ENCODE measurements at places on chromosomes 6 and 20.

GRCh38 chr20:50916257-50916656, 15.0 kb downstream of the ADNP start:
- no peak for DNase-seq

DNA sequence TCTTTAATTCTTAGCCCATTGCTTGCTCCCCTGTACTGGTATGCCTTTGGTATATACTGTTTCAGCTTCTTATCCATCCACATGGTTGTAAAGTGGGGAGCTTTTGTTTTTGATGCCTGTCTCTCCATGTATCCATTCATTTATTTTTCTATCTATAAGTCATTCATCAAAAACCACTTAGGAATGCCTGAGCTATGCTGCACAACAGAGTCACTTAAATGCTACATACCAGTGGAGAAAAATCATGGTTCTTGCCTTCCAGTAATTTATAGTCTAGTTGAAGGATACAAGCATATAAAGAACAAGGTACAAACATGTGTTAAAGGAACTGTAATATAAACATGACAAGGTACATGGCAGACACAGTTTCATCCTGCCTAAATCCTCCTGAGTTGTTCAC, 347.3 kb downstream of the NRN1 start:
- no peak for DNase-seq

DNA sequence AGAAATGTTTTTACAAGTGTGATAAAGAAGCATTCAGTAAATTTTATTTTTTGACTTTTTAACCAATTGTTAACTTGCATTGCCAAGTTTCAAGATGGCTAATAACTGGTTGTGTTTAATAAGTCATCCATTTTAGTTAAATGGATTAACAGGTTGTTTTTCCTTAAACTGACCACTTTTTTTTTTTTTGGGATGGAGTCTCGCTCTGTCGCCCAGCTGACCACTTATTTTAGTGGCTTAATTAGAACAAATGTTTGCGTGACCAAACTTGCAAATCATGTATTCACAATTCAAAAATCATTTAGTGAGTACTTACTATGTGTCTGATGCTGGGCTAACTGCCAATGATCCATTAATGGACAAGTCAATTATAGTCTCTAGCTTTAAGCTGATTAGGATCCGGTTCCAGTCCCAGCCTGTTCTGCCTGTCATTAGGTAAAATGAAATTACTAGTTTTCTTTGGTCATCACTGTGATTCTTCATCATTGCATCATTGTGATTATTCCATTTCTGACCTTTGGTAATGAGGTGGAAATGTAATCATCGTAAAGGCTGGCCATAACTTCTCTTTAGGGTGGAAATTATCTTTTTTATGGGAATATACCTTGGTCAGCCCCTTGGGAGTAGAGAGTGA, 729.2 kb upstream of the MARCKS start:
- DNase-seq: no peak

- DNase-seq: no peak
Measured at GRCh38 chr6:56521454-56521853, 121.2 kb downstream of the DST start.

DNA sequence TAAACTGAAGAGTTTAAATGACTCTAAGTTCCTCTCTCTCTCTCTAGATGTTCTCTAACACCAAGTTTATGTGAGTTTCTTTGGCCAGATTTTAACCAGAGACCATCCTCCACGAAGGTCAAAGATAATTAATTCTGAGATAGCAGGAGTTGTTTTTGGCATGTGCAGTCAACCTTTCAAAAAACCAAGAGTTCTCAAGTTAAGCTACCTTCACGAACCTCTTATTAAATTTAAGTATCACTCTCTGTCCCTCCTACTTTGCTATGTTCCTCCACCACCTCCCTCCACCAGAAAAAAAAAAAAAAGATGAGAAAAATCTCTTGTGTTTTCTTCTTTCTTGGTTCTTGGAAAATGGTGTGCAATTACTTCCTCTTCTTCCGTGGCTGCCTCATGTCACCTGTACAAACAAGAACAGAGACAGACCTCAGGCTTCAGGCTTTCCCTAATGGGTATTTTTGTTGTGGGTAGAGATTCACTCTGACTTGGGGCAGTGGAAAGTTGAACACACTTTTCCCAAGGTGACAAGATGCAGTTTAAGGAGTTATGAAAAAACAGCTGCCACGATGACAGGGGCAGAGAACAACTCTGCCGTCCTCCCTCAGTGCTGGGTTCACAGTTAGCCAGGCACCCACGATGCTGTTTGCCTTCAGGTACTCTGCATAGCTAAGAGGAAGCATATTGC, 64.3 kb downstream of the ADTRP start:
- DNase-seq: peak; percentile 32

DNA sequence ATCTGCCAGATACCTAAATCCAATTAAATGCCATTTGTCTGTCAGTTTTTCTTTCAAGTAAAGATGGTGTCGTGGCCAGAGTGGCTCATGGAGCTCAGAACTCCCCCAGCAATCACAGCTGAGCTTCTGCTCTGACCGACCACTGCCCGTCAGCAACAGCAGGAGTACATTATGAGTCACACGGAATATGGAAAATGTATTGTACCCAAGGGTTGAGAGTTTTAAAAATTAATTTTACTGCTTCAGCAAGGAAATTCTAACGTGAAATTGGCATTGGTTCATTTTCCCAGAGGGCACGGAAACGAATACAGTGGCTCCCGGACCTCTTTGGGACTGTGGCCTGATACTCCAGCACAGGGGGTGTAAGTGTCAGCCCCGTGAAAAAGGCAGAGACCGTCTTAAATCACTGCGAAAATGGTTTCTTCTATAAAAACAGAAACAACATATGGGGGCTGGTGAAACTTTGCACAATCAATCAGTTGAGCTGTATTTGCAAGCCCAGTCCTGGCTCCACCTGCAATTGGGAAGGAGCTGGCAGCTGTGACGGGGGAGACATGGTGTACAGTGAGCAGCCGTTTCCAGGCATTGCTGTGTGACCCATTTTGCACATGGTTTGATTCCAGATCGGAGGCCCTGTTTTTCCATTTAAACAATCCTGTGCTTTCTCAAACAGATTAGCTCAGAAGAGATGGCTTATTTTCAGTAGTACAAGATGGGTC, 12.8 kb downstream of the NPEPL1 start:
- no peak for DNase-seq

GRCh38 chr6:47360388-47360787, 50.7 kb upstream of the TNFRSF21 start:
- DNase-seq: peak; percentile 9

GRCh38 chr20:36631646-36632045, 14.3 kb downstream of the SLA2 start:
- DNase-seq: no peak

GRCh38 chr6:50986319-50986718, 167.6 kb downstream of the TFAP2B start:
- no peak for DNase-seq

GRCh38 chr20:63977739-63978276, 1.6 kb downstream of the SAMD10 start:
- DNase-seq: no peak

- peak; percentile 87 for DNase-seq
Measured at GRCh38 chr6:113854531-113855499, 2.3 kb upstream of the MARCKS start.

DNA sequence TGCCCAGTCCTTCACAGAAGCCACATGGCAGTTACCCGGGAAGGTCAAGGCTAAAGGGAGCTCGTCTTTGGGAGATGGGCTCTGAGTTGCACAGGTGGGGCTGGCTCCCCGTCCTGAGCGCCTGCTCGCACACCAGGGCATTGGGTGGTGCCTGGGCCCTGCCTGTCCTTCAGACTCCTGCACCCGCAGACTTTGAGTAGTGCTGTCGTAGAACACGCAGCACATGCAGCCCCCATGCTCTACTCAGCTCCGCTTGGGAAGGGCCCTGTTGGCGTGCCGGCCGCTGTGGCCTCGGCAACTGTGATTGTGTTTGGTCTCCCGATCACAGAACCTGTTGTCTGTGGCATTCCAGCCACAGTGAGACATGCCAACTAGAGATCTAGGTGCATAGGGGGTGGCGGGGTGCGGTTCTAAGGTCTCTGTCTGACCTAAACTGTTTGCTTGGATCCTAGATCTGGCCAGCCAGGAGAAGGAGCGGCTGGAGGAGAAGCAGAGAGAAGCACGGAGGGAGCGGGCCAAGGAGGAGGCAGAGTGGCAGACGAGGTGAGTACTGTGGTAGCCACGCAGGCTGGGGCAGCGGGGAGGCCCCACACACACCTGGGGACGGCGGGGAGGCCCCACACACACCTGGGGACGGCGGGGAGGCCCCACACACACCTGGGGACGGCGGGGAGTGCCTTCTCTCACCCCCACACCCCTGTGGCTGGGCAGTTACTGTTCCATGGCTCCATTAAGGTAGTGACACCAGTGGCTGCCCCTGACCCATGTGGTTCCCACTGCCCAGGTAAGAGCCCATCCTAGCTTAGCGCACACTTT, 11.3 kb upstream of the ADRM1 start:
- DNase-seq: no peak

DNA sequence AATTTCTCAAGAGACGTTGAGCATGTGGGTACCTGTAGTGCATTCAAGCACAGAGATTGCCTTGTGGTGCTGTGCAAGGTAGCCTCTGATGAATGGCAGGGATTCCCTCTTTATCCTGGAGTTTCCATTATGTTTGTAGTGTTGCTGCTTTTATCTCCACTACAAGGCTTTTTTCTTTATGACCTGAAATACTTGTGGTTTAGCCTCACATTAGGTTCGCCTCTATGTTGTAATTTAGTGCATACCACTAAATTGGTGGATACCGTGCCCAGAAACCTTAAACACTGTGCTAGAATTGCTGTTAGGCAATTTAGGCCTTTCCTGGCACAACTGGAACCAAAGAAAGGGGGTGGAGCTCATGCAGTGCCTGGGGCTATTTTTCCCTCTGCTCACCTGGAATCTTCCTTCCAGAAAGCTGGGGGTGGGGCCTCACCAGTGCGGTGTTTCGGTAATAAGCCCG, 76.8 kb downstream of the NCOA7 start:
- no peak for DNase-seq

DNA sequence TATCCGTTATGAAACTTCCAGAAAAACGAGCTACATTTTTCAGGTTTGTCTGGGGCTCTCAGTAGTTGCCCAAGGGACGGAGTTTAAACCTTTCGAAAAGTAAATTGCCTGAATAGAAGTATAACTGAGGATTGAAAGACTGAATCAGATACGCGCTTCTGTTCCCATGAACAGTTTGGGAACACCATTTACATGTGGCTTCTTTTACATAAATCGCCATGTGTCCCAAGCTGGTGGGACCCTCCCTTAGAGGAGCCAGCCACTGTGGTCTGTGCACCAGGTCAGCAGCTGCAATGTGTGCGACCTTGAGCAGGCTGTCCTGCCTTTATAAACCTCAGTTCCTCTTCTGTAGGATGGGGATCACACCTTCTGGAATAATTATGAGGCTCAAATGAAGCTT, 11.0 kb downstream of the ENTPD6 start:
- DNase-seq: no peak

DNA sequence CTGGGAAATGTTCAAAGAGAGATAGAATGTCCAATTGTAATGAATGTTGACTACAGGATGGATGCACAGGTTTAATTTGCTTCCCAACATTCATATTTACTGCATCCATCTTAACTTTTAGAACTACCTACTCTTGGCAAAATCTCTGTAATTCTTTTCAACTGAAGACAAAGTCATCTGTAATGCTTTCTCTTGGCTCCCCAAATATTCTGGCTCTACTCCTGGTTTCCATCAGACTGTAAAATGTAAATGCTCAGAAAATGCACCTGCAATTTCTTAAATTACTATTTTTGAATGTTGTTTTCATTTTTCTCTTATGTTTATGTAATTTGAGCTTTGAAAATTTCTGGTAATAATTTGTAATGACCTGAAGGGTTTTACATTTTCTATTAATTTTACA, 480.8 kb upstream of the IMPG1 start:
- no peak for DNase-seq

DNA sequence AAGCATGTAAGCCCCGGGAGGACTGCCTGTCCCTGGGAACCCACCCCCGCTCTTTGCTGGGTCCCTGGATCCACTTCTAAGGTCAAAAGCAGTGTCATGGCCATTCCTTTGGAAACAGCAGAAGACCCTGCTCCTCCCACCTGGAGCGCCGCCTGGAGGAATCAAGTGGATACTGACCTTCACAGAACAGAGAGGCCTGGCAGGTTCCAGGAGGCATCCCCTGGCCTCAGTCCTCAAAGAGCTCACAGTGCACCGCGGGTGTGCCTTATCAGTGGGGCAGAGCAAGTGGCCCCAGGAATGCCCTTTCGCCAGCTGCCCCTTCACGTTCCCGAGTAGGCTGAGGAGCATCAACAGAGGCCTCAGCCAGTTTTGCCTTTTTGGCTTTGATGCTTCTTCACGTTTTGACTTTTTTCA, 11.1 kb upstream of the SLC4A11 start:
- peak; percentile 38 for DNase-seq

DNA sequence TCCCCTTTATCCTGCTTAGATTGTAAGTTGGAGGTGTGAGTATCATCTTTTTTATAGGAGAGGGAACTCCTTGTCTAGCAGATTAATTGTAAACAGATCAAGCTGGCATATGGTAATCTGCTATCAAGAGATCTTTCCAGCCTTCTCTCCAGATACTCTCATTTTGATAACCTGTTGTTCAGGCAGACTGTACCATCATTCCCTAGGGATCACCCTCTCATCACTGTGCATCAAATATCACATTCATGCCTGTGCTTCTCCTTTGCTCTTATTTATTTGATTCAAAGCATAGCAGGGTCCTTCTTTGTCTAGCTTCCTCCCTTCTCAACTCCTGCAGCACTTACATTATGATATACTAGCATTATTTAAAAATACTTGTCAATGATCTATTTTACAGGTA, 73.8 kb downstream of the LRRC1 start:
- no peak for DNase-seq

DNA sequence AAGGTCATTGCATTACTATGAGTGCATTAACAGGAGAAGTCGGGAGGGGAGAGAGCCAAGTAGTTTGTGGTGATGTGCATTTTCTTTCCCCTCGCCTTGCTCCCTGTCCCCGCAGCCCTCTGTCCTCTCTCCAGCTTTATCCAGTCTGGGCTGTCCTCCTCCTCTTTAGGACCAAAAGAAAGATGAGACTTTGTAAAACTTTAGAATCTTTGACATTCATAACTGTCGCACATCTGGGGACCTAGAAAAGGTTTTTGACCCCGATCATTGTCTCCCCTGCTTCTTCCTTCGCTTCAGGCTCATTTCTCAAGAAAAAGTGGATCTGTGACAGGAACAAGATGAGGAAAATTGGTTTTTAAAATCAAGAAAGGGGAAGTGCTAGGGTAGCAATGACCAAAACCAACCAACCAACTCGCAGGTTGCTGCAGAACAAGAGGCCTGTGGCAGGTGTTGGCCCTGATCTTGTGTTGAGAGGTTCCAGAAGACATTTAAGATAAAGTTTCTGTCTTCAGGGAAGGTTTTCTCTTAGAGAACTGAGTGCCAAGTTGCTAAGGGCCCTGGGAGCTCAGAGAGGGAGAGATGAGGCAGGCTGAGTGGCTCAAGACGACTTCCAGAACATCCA, 17.6 kb downstream of the SYTL3 start:
- DNase-seq: peak; percentile 39

- DNase-seq: peak; percentile 77
Measured at GRCh38 chr6:13375360-13375878, 47.1 kb upstream of the TBC1D7 start.

GRCh38 chr6:143197377-143197776, 136.7 kb downstream of the AIG1 start:
- no peak for DNase-seq

- DNase-seq: no peak
Measured at GRCh38 chr20:46751856-46752255, 42.4 kb downstream of the SLC2A10 start.

- no peak for DNase-seq
Measured at GRCh38 chr6:77425216-77425615, 38.1 kb downstream of the HTR1B start.

- DNase-seq: no peak
Measured at GRCh38 chr6:14748679-14749078, 497.2 kb upstream of the JARID2 start.

GRCh38 chr20:63545814-63546213, 1.7 kb downstream of the SRMS start:
- no peak for DNase-seq

Data from GM20000 (cell line).